Calu3 (cell line): ENCODE measurements at places on chromosomes 12 and 14. TPM values are rescaled to one million over a fixed set of nuclear protein-coding genes. Genes with fewer than 3 reads are reported as not detected.

- no peak for DNase-seq
Observed at GRCh38 chr14:34665785-34666435, 36.0 kb upstream of the SNX6 start.

DNA sequence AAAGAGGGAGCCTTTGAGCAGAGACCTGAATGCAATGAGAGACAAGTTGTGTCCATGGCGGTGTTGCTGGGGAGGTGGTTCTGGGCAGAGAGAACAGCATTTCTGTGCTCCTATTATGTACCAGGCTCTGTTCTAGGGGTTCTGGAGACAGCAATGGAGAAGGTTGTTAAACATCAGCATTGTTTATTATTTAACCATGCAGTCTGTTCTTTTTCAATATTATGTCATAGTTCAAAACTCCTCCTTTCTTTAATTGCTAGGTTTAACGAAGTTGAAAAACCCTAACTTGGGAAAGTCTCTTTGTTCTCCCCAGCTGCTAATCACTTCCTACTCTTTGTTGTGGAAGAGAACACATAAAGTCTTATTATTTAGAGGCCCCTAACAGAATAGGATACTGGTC is 279.3 kb downstream of the RAD51B start:
- DNase-seq, result no peak

DNA sequence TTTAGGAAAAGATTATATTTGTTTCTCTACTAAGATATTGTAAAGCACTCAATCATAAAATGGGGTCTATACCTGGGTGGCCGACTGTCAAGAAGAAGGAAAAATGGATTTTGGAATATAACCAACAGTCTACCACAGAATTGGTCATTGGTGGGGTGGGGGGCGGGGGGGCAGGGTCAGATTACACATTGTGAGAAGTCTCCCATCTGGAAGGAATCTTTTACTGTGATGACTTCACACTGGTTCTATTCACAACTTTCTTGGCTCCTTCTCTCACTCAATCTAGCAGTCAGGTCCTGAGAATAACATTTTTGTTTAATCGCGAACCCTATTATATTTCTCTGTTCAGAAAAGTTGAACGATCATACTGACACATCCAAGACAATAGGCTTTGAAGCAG is 8.7 kb upstream of the CLEC4E start:
- DNase-seq, result no peak

GRCh38 chr12:75658901-75659823 is 147.8 kb upstream of the KRR1 start:
- DNase-seq, result no peak

GRCh38 chr12:121365416-121366062 is 13.3 kb upstream of the ANAPC5 start:
- no peak for DNase-seq

DNA sequence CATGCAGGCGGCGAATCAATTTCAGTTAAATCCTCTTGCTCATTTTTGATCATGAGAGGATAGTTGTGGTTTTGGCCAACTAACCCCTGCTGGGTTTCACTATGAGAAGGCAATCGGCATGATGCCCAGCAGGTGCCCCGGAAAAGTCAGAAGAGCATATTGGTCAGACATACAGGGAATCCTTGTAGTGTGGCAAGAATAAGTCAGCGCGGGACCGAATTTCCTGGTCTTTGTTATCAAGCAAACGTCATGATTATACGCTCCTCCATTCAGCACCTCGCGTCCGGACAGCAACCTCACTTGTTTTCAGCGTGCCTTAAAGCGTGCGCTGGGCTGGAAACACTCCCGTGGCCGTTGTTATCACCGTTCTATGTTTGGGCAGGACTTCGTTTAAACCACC is 1.8 kb downstream of the TBC1D30 start:
- DNase-seq, result peak; percentile 55

- no peak for DNase-seq
Observed at GRCh38 chr14:64828071-64828470, 51.6 kb downstream of the SPTB start.

GRCh38 chr12:132584429-132584828 is 26.0 kb downstream of the LRCOL1 start:
- no peak for DNase-seq

GRCh38 chr14:56716705-56717104 is 93.6 kb downstream of the OTX2 start:
- DNase-seq, result no peak

DNA sequence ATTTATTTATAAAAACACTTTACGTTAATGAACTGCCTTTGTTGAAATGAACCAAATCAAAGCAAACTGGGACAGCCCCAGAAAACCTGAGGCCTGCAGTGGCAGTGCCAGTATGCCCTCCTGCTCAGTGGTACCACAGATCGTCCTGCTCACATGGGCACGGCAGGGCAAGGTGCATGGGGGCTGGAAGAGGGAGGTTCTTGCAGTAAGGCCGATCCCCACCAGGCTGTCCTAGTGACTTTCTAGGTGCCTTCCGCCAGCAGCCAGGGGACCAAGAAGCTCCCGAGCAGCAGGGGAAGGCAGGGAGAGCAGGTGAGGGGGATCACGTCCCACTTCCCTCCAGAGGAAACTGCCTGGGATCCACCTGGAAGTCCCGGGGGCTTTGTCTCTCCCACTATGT is 63.9 kb downstream of the TESC start:
- no peak for DNase-seq

DNA sequence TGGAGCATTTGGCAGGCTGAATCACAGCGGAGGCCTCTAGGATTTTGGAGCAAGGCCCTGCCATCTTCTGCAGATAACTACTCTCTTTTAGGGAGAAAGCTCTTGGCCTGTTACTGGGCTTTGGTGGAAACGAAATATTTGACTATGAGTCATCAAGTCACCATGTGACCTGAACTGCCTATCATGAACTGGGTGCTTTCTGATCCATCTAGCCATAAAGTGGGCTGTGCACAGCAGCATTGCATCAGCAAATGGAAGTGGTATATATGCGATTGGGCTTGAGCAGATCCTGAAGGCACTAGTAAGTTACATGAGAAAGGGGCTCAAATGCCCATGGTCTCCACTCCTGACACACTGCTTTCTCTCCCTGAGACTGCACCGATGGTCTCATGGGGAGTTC is 21.1 kb downstream of the GYS2 start:
- DNase-seq, result no peak

DNA sequence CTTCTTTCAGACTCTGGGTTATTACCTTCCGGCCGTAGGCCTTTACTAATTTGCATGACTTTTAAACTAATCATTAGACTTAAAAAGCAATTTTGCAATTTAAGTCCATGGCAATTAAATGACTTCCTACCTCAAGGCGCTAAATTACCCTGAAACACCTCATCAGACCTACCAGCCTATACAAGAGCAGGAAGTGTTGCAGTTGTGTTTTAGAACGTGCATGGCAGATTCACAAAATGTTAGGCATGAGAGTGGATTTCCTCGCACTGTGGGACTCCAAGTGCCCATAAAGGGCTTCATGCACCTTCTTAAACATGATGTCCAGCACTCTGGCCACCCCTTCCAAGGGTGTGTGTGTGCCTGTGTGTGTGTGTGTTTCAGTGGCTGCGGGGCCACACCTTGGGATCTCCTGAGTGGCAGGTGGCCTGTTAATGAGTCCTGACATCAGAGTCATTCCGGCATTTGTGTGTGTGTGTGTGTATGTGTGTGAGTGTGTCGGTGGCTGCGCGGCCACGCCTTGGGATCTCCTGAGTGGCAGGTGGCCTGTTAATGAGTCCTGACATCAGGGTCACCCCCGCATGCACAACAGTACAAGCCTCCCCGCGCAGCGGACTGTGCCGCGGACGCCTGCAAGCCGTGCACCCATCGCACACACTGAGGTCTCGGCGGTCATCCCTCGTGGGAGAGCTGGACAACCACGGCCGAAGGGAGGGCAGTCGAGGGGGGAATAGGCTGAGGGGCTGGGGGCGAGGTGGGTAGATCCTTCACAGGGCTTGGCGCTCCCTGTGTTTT is 900 bp downstream of the C2CD5 start:
- DNase-seq, result peak; percentile 60

DNA sequence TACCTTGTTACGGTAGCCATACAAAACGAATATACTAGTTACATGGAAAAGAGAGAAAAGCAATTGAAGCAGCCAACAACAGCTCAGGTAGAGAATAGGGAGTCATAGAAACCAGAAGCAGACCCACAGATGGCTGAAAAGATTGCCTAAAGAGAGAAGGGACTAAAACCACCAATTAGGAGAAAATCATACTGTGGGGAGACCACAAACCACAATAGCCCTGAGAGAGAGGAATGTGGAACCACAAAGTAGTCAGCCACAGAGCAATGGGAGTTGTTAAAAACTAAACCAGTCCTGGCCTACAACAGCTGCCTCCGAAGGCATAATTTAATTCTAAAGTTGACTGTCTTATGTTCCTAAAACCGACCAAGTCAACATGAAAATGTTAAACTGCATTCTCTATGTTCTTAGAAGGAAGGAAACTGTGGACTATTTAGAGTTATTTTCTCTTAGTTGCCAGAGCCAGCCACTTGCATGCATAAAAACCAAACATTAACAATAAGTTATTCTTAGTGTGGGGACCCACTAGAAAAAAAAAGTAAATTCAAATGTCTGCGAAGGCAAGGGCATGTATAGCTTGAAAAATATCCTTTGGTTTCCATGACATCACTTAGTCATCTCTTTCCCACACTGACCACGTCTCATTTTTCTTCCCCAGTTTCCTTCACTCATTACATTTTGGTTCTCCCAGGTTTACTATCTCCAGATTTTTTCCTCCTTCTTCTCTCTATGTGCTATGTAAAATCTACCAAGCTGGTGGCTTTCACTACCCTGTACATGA is 398.1 kb downstream of the NOVA1 start:
- no peak for DNase-seq

GRCh38 chr14:31965735-31966598 is 111.1 kb upstream of the ARHGAP5 start:
- no peak for DNase-seq

GRCh38 chr12:44881197-44881596 is 5.1 kb upstream of the NELL2 start:
- no peak for DNase-seq

DNA sequence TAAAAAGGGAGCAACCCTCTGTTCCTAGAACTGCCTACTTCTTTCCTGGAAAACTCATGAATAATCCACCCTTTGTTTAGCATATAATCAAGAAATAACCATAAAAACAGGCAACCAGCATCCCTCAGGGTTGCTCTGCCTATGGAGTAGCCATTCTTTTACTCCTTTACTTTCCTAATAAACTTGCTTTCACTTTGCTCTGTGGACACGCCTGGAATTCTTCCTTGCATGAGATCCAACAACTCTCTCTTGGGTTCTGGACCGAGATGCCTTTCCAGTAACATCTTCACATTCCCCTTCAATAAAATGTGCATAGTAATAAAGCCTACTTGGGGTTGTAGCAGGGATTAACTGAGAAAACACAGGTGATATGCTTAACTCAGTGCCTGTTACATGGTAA is 286.4 kb upstream of the AMIGO2 start:
- DNase-seq, result no peak

GRCh38 chr14:93023802-93024434 is 91.8 kb downstream of the ITPK1 start:
- no peak for DNase-seq

DNA sequence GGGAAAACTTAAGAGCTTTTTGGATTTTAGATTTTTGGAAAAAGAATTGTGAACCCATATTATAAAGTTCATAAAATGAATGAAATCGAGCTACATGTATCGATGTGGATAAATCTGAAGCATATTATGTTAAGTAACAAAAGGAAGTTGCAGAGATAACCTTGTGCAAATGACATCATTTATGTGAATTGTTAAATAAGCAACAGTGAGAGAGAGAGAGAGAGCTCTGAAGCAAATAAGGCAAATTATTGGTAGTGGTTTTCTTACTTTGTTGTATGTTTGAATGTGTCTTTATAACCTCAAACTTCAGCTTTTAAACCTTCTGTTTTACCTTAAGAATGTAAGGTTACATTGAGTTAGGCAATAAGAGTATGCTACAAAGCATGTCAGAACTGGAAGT is 78.8 kb downstream of the ERC1 start:
- no peak for DNase-seq

GRCh38 chr12:85923767-85924331 is 49.8 kb downstream of the NTS start:
- DNase-seq, result no peak

GRCh38 chr14:103908580-103908979 is 19.7 kb upstream of the TDRD9 start:
- no peak for DNase-seq

- no peak for DNase-seq
Observed at GRCh38 chr12:22755629-22756028, 130.7 kb downstream of the ETNK1 start.

GRCh38 chr12:15962760-15963159 is 51.6 kb downstream of the DERA start:
- peak; percentile 20 for DNase-seq

The TRIM9 gene
- 1.6 TPM in 2 replicates for total RNA-seq

The TAS2R7 gene
- not detected in 2 replicates for total RNA-seq

The ARHGAP9 gene
- 0.39 TPM in 1 of 2 replicates, not detected in the other for total RNA-seq

The RAPGEF3 gene
- total RNA-seq, result 8.2 and 11.0 TPM in 2 replicates

The SMIM41 gene
- total RNA-seq, result not detected in 2 replicates

The LRRIQ1 gene
- 1.4 and 2.1 TPM in 2 replicates for total RNA-seq

The INHBC gene
- not detected in 2 replicates for total RNA-seq
